Bronchial epithelial cell (primary cell): ENCODE measurements at places on chromosomes 11 and 22. TPM values are rescaled to one million over a fixed set of nuclear protein-coding genes. Genes with fewer than 3 reads are reported as not detected.

GRCh38 chr22:35739076-35739930, 21.6 kb downstream of the APOL5 start:
- no peak for DNase-seq

- no peak for DNase-seq
Measured at GRCh38 chr22:19772422-19772672, 11.8 kb downstream of the TBX1 start.

GRCh38 chr22:42955848-42956247, 59.1 kb downstream of the PACSIN2 start:
- no peak for DNase-seq

- no peak for DNase-seq
Measured at GRCh38 chr11:5719703-5720495, 16.3 kb upstream of the OR56B1 start.

GRCh38 chr11:121613724-121614123, 161.0 kb upstream of the SORL1-AS1 start:
- no peak for DNase-seq

RGL4 gene
- not detected in 2 replicates for total RNA-seq

AIFM3 gene
- 2.4 and 2.8 TPM in 2 replicates for total RNA-seq
